Neuronal stem cell (in vitro differentiated cells): ENCODE measurements at places on chromosomes 6 and 20.

GRCh38 chr20:10005885-10006284 is 28.9 kb upstream of the ANKEF1 start:
- no peak for DNase-seq

DNA sequence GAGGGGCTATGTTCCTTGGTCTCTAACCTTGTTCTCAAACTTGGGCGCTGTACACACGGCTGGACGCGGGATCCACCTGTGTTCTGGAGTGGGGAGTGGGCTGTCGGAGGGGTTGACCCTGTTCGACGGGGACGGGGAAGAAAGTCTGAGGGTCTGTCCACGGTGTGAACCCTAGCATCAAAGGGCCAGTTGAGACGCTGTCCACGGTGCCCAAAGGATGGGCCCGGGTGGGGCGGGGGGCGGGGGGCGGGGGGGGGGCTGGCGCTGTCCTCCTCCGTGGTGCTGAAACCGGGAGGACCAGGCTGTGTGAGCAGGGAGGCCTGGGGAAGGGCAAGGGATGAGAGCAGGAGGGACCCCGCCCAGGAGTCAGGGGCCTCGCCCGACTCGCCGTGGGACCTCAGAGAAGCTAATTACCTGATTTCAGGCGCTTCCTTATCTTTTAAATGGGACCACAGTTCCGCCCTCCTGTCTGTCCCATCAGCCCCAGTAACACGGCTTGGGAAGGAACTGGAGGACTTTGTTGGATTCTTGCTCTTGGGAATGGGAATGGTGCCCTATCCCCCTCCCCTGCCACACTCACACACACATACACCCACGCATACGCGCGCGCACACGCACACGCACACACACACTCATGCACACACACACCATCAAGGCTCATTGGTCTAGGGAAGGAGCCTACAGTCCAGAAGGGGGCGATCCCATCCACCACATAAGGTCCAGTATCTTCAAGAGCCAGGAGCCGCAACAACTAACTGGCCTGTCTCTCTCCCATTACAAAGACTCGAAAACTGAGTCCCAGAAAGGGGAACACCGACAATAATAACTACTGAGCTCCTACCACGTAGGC is 1.0 kb upstream of the VSTM2L start:
- DNase-seq, result no peak

GRCh38 chr6:149895833-149896271 is 2.1 kb downstream of the RAET1E start:
- no peak for DNase-seq

DNA sequence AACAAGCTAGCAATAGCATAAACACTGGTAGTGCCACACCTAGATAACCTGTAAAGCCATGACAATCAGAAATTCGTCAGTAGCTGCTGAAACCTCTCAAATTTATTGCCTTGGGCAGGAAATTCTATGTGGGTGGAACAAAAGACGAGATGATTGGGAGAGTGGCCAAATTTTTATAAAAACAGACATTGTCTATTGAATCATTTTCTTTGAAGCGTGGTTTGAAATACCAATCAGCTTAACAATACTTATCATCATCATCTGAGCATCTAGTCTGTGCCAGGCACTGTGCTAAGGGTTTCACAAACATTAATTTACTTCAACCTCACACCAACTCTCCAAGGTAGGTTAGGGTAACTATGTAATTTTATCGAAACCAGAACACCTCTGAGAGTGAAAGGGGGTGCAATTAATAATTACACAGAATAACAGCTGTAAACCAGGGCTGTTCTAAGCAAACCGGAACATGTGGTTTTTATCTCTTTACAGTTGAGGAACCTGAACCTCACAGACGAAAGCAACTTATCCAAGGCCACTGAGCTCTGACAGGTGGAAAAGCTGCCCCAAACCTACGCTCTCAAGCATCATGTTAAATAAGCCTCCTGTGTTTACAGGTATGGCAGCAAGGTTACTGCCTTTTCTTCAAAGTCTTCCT is 43.4 kb downstream of the NHSL1 start:
- no peak for DNase-seq

GRCh38 chr6:136593748-136594490 is 43.7 kb upstream of the MAP7 start:
- no peak for DNase-seq
